Ascending aorta (tissue), 2 donors: ENCODE measurements at places on chromosomes 13 and 19.

GRCh38 chr13:76440568-76440967 lies 445.6 kb downstream of the KCTD12 start:
- no peak overlapping the region for H3K4me3 ChIP-seq
- H3K36me3 ChIP-seq, result no peaks in the 10 kb centered on the region
- no peaks in the 10 kb centered on the region for H3K27me3 ChIP-seq
- DNase-seq, result no peak
- H3K4me1 ChIP-seq, result no peaks in the 10 kb centered on the region

DNA sequence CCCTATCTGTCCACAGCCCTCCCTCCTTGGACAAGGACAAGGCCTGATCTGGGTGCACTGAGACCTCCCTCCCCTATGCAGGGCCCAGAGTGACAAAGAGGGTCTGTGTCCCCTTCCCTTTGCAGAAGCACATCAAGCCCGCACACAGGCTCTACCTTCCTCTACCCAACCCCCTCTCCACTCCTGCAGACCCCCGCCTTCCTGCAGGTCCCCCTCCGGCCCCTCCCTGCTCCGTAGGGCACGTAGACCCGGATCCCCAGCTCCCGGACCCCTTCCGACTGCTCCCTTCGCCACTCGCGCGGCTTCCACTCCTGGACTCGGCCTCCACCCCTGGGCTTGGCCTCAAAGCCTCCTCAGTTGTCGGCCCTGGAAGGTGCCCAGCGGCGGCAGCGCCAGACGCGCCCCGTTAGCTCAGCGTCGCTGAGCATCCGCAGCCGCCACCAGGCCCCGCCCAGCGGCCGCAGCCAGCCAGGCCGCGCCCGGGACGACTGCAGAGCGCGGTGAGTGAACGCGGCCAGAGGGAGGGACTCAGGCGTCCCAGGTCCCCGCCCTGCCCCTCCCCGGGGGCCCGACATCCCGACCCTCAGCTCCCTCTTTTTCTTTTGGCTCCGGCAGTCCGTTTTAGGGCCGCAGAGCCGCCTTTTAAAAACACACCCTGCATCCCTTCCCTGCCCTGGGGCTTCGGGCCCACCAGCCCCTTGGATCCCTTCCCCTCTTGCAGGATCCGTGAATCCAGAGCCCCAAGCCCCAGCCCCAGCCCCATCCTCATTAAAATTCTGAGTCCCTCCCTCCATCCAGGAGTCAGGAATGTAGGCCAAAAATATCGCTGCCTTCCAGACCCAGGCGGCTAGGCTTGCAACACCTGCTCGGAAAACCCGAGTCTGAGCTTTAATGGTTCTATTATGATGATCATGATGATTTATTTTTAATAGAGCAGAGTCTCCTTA lies 1.5 kb upstream of the MYADM start:
- peak; percentile 89 for DNase-seq
- H3K27ac ChIP-seq, result peak overlapping the region; percentile 96
- H3K4me1 ChIP-seq, result peaks cover 1% of the 10 kb centered on the region
- peak overlapping the region; percentile 86 for H3K4me3 ChIP-seq
- peaks cover 9% of the 10 kb centered on the region for H3K36me3 ChIP-seq

DNA sequence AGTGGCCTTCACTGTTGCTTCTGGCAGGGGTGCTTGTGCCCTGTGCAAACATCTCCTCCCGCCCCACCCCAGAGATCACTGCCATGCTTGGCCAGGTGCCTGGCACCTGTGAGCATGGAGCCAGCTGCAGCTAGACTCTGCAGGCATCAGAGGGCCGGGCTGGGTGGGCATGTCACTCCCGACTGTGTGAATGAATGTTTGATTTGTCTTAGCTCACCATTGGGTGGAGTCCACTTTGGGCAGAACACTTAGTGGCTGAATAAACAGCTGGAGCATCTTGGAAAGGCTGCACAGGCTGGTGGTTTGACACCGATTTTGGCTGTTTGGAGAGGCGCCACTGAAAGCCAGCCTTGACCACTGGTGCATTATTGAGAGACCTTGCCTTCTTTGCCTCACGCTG lies 267.3 kb downstream of the DLEU7 start:
- H3K27me3 ChIP-seq, result no peaks in the 10 kb centered on the region
- no peaks in the 10 kb centered on the region for H3K36me3 ChIP-seq
- DNase-seq, result no peak
- peaks cover 3% of the 10 kb centered on the region for H3K4me1 ChIP-seq
- no peak overlapping the region for H3K4me3 ChIP-seq

DNA sequence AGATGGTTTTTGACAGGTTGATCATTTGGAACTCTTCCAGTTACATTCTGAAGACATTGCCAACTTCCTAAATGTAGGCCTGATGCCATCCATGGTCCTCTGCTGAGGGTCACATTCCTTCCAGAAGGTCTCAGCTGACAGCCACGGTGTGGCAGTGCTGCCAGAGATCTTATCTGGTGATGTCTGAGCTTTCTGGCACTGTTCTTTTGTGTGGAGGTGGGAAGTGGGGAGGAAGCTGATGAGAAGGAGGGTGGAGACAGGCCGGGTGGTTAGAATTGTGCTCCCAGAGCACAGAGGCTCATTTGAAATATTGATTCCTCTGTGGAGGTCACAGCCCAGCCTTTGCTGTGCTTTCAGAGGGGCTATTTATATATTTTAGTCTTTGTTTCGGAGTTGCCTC lies 16.1 kb upstream of the MTIF3 start:
- H3K27ac ChIP-seq, result no peak overlapping the region
- H3K36me3 ChIP-seq, result no peaks in the 10 kb centered on the region
- H3K27me3 ChIP-seq, result no peaks in the 10 kb centered on the region
- H3K4me1 ChIP-seq, result no peaks in the 10 kb centered on the region
- H3K4me3 ChIP-seq, result no peak overlapping the region
- no peak for DNase-seq

GRCh38 chr19:739998-740715 lies 10.8 kb upstream of the MISP start:
- no peaks in the 10 kb centered on the region for H3K4me1 ChIP-seq
- H3K27me3 ChIP-seq, result no peaks in the 10 kb centered on the region
- no peaks in the 10 kb centered on the region for H3K36me3 ChIP-seq
- no peak overlapping the region for H3K27ac ChIP-seq
- no peak overlapping the region for H3K4me3 ChIP-seq
- no peak for DNase-seq

DNA sequence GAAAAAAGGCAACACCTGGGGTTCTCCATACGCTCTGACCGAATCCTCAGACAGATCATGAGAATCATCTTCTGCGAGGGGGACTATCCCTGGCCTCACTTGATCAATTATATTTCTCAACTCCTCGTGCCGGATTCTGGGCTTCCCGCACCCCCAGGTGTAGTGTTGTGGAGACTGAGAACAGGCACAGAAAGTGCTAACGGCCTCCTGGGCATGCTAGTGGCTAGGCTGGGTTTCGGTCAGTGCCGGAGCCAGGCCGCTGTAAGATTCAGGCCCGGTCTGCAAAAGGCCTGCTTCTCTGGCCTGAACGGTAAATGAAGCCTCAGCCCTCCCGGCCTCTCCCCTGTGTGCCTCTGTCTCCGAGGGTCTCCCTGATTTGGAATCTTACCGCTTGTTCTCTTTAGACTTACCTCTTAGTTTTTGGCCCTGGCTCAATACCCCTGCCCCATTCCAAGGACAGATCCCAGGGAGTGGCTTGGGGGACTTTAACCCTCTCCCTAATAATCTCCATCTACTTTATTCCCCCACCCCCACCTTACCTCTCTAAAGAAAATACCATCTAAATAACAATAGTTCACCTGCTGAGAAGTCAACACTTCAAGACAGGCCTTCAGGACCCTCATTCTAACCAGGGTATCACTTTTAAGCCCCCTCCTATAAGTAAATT lies 79.0 kb upstream of the MEDAG start:
- no peaks in the 10 kb centered on the region for H3K4me1 ChIP-seq
- H3K27ac ChIP-seq, result no peak overlapping the region
- DNase-seq, result no peak
- H3K36me3 ChIP-seq, result no peaks in the 10 kb centered on the region
- H3K4me3 ChIP-seq, result no peak overlapping the region

DNA sequence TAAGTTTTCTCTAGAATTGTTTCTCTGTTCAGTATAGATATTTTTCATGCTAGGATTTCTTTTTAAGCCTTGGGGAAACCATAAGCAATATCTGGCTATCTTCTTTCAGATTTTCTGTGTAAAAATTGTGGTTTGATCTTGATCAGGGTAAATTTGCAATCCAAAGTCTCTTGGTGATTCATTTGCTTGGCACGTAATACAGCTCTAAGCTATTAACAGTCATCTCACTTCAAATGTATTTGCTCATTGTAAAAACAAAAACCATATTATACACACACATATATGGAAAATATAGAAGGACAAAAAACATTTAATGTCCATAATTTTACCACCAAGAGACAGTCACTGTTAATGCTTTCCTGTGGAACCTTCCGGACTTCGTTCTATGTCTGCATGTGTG lies 191.0 kb downstream of the SHISA2 start:
- no peaks in the 10 kb centered on the region for H3K36me3 ChIP-seq
- no peak overlapping the region for H3K4me3 ChIP-seq
- H3K27ac ChIP-seq, result no peak overlapping the region
- no peak for DNase-seq
- no peaks in the 10 kb centered on the region for H3K4me1 ChIP-seq
- H3K27me3 ChIP-seq, result no peaks in the 10 kb centered on the region

- H3K27me3 ChIP-seq, result no peaks in the 10 kb centered on the region
- H3K36me3 ChIP-seq, result no peaks in the 10 kb centered on the region
- H3K27ac ChIP-seq, result peak overlapping the region; percentile 32
- H3K4me1 ChIP-seq, result peaks cover 35% of the 10 kb centered on the region
- DNase-seq, result no peak
- H3K4me3 ChIP-seq, result no peak overlapping the region
Measured at GRCh38 chr19:39127812-39128515, 2.4 kb downstream of the PAK4 start.

- H3K36me3 ChIP-seq, result no peaks in the 10 kb centered on the region
- no peak for DNase-seq
- no peaks in the 10 kb centered on the region for H3K4me1 ChIP-seq
Measured at GRCh38 chr13:28429685-28430290, 65.1 kb downstream of the FLT1 start.

GRCh38 chr13:73248711-73249580 lies 190.1 kb downstream of the KLF5 start:
- H3K4me1 ChIP-seq, result no peaks in the 10 kb centered on the region
- H3K4me3 ChIP-seq, result no peak overlapping the region
- H3K27me3 ChIP-seq, result no peaks in the 10 kb centered on the region

- H3K4me1 ChIP-seq, result peaks cover 14% of the 10 kb centered on the region
- H3K4me3 ChIP-seq, result no peak overlapping the region
- no peak overlapping the region for H3K27ac ChIP-seq
- DNase-seq, result no peak
Measured at GRCh38 chr19:16334411-16334810, 9.8 kb downstream of the KLF2 start.

DNA sequence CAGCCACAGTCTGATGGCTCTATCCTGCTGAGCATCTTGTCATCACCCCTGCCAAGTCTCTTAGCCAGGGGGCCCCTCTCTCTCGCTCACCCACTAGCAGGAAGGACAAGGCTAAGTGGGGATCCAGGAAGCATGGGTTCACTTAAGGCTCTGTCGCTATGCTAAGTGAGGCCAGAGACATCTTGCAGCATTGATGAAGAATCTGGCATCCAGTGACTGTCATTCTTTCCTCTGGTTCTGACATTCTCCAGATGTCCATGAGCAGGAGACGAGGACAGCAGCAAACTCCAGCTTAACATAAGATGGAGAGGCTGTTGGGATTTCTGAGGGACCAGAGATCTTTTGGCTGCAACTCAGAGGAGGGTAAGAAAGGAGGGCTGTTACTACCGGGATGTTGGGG lies 230.2 kb downstream of the TSHZ3 start:
- no peaks in the 10 kb centered on the region for H3K36me3 ChIP-seq
- H3K27me3 ChIP-seq, result no peaks in the 10 kb centered on the region
- H3K4me1 ChIP-seq, result no peaks in the 10 kb centered on the region
